ENCODE measurements at places on chromosomes 13 and 19.

DNA sequence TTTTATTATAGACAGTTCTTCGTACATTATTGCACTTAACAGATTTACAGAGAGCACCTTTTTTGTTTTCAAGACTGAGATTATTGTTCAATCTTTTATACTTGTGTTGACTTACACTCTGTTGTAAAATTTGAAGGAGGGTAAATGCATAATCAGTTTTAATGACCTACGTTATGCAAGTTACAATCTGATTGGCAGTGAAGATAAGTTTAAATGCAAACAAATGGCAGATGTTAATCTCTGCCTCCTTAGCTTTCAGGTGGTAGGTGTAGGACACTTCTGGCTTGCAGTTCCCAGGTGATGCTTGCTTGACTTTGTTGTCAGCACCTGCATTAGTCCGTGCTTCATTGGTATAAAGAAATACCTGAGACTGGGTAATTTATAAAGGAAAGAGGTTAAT is 424.9 kb downstream of the FGF9 start:
- no peak for DNase-seq

DNA sequence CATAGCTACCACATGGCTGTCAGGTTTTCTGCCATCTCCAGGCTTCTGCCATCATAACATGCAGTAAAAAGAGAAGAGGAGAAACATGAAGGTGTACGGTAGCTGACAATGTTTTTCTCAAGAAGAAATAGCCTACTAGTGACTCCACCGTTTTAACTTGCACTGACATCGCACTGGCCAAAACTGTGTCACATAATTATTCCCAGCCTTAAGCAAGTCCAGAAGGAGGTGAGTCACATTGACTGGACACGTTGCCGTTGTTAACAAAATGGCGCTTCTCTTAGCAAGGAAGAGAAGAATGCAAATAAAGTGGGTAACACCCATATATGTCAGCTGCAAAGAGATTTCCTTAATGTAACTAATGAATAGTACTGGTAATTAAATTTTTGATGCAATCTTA is 810.4 kb upstream of the SLC10A2 start:
- no peak for DNase-seq

DNA sequence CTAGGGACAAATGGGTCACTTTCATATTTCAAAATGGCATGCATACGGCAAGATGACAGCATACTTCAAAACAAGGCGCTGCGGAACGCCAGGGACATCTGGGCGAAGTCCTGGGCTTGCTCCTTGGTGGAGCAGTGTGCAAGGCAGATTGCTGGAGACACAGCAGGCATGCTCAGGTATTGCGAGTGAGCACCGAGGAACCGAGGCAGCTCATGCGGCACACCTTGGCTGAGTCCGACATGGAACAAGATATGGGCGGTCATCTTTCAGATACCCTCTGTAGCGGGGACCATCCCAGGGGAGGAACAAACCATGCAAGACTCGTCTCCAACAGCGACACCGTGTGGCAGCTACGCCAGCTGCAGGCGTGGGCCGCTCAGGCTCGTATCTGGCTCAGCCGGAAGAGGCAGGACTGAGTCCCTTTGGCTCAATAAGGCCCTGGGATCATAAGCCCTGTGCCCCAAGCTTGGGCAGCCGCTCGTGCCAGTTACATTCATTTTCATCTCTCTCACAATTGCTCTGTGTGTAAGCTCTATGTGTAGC is 112.4 kb downstream of the NUFIP1 start:
- DNase-seq, result no peak

- peak; percentile 81 for DNase-seq
Measured at GRCh38 chr19:39410017-39410830, 2.2 kb upstream of the PLEKHG2 start.

DNA sequence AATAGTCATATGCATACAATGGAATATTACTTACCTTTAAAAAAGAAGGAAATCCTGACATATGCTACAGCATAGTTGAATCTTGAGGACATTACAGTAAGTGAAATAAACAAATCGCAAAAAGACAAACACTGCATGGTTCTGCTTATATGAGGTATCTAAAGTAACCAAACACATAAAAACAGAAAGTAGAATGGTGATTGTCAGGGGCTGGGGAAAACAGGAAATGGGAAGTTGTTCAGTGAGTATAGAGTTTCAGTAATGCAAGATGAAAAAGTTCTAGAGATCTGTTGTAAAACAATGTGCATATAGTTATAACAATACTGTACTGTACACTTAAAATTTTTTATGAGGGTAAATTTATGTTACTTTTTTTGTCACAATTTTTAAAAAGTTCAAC is 219.4 kb downstream of the KLF5 start:
- DNase-seq, result no peak

- DNase-seq, result no peak
Measured at GRCh38 chr13:113350065-113350937, 13.6 kb downstream of the GRTP1 start.

DNA sequence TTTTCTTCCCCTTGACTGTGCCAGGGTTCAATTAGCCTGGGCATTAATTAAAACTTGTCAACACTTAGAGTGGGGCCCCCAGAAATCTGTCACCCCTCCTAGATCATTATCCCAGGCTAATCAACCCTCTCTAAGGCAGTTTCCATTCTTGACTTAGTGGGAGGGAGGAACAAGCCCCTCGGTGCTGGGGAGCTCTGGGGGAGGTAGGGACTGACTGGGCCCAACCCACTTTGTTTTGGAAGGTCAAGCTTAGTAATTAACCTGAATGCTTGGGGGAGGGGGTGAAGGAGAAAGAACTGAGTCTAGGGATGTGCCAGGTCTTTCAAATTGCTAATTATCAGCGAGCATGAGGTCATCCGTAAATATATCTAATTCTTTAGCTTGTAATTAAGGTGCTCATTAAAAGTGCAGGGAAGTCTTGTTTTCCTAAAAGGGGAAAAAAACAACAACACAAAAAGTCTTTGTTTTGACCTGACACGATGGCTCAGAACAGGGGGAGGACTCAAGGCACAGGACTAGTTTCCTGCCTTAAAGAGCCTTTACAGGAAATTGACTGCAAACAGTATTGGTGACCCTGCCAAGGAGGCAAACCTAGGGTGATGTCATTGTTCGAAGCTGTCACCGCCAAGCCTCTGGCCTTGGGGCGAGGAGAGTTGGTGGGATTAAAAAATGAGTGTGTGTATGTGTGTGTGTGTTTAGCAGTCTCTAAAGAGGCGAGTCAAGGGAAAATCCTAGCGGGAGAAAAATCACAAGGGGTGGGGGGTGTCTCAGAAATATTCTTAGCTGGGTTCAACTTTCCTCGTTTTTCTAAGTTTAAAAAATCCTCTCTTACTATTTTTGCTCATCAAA is 19.4 kb downstream of the ACTN4 start:
- DNase-seq, result peak; percentile 49

DNA sequence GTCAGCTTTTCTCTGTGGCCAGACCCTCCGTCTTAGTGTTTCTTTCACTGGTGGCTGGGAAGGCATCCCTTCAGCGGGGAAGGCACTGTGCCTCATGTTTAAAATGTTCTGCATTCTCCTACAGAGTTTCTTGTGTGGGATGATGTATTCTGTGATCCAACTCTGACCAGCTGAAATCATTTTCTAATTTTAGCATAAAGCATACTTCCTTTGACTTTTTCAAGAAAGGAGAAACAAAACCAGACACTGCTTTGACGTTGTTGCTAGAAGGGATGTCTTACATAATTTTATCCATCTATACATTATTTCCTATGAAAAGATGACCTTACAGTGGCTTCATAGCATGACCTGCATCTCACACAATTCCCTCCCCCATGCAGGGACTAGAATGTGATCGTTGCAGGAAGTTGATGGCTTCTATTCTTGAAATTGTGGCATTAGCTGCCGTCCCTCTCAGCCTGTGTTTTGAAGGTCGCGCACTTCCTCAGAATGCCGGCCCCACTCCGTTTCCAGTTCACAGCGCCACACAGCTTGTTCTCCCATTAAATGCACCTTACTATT is 38.6 kb upstream of the TEX29 start:
- DNase-seq, result no peak

DNA sequence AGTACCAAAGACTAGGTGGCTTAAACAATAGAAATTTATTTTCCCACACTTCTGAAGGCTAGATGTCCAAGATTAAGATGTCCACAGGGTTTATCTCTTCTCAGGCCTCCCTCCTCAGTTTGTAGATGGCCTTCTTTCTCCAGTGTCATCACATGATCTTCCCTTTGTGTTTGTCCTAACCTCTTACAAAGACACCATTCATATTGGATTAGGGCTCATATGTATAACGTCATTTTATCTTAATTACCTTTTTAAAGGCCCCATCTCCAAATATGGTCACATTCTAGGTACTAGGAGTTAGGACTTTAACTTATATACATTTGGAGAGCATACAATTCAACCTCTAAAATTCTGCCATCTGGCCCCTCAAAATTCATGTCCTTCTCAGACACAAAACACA is 34.3 kb downstream of the N4BP2L2 start:
- no peak for DNase-seq

- no peak for DNase-seq
Measured at GRCh38 chr13:50855681-50856080, 12.2 kb upstream of the DLEU7 start.

DNA sequence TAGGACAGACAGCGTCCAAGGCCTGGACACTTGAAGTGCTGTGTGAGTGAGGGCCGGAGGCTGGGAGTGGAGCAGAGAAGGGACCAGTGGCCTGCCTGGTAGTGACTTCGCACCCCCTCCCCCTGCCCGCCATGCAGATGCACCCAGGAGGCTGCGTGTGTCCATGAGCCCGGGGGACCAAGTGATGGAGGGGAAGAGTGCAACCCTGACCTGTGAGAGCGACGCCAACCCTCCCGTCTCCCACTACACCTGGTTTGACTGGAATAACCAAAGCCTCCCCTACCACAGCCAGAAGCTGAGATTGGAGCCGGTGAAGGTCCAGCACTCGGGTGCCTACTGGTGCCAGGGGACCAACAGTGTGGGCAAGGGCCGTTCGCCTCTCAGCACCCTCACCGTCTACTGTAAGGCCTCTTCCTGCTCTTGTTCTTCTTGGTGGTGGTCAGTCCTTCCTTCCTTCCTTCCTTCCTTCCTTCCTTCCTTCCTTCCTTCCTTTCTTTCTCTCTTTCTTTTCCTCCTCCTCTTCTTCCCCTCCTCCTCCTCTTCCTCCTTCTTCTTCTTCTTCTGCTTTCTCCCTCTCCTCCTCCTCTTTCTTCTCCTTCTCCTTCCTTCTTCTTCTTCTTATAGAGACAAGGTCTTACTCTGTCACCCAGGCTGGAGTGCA is 6.0 kb upstream of the FFAR1 start:
- DNase-seq, result no peak

GRCh38 chr19:39919976-39920375 is 14.5 kb downstream of the FCGBP start:
- no peak for DNase-seq

DNA sequence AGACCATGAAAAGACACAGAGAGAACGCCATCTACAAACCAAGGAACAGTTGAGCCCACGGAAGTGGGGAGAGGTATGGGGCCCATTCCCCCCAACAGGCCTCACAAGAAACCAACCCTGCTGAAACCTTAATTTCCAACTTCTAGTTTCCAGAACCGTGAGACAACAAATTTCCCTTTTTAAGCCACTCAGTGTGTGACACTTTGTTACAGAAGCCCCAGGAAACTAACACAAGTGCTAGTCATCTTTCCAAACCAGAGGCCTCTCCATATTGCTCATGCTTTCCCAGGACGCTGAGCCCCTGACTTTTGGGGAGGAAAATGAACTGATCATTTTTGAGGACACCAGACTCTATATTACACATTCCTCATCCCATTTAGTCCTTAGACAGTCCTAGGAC is 186.8 kb downstream of the NUFIP1 start:
- no peak for DNase-seq

- DNase-seq, result peak; percentile 65
Measured at GRCh38 chr19:13842291-13843103, 34.4 kb upstream of the NANOS3 start.

GRCh38 chr13:62678039-62678438 is 1262.4 kb upstream of the PCDH20 start:
- DNase-seq, result no peak

- peak; percentile 66 for DNase-seq
Measured at GRCh38 chr13:97113231-97114001, 108.7 kb upstream of the MBNL2 start.
